ENCODE measurements at places on chromosomes 16 and 17.
A peak's percentile ranks its signal among the peaks of the same experiment; 100 is the strongest.

GRCh38 chr16:9257843-9258242 lies 166.4 kb downstream of the HAPSTR1 start:
- no peaks in the 10 kb centered on the region for H3K4me1 ChIP-seq
- H3K36me3 ChIP-seq, result no peaks in the 10 kb centered on the region
- no peaks in the 10 kb centered on the region for H3K27me3 ChIP-seq
- DNase-seq, result no peak

- H3K4me3 ChIP-seq, result peak overlapping the region; percentile 65
- H3K36me3 ChIP-seq, result no peaks in the 10 kb centered on the region
- H3K27me3 ChIP-seq, result no peaks in the 10 kb centered on the region
- no peak for DNase-seq
Observed at GRCh38 chr17:74775409-74776043, 619 bp downstream of the NAT9 start.

DNA sequence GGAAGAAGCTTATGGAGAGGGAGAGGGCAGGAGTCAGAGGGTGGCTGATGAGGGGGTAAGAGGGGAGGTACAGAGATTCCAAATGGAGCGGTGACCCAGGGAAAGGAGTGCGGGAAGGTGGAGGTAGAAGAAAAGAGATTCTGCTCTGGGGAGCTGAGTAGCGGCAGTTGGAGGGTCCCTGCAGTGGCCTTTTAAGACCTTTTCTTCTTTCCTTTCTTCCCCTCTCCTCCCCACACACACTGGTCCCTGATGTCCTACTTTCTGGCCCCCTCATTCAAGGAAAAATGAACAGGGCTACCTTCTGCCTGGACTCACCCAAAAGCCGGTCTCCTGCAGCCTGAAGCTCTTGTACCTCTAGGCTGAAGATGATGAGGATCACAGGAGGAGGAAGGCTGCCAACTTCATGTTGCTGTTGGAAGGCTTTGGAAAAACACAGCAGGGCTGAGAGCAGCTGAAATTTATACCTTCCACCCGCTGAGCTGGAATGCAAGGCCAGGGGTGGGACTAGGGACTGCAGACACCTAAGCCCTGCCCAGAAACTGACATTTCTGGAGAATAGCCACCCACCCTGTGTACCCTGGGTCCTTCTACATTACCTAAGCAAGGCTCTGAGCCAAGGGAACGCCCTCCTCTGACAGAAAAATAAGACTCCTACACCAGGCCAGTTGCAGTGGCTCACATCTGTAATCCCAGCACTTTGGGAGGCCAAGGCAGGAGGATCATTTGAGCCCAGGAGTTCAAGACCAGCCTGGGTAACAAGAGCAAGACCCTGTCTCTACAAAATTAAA lies 9.4 kb upstream of the HEATR6 start:
- no peak overlapping the region for H3K27ac ChIP-seq
- DNase-seq, result no peak
- H3K4me1 ChIP-seq, result no peaks in the 10 kb centered on the region
- H3K4me3 ChIP-seq, result no peak overlapping the region
- no peaks in the 10 kb centered on the region for H3K36me3 ChIP-seq

- peak overlapping the region; percentile 72 for H3K27ac ChIP-seq
- no peaks in the 10 kb centered on the region for H3K27me3 ChIP-seq
- H3K4me1 ChIP-seq, result peaks cover 8% of the 10 kb centered on the region
- DNase-seq, result peak; percentile 39
Observed at GRCh38 chr17:18226284-18226945, 980 bp downstream of the LLGL1 start.

DNA sequence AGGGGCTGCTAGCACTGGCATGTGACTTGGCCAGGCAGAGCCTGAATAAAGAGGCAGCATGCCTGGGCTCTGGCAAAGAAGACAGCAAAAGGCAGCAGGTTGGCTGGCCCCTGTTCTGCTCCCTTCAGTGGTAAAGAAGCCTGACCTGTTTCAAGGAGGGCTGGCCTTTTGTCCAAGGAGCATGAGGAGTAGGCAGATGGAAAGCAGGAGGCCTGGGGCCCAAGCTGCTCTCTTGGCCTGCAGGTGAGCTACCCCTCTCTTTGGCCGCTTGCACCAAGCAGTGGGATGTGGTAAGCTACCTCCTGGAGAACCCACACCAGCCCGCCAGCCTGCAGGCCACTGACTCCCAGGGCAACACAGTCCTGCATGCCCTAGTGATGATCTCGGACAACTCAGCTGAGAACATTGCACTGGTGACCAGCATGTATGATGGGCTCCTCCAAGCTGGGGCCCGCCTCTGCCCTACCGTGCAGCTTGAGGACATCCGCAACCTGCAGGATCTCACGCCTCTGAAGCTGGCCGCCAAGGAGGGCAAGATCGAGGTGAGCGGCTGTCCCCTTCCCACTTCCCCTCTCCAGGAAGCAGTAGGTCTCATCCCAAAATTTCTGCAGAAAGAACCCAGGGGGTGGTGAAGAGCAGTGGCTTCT lies 8.0 kb downstream of the TRPV2 start:
- H3K4me1 ChIP-seq, result peaks cover 11% of the 10 kb centered on the region
- H3K27ac ChIP-seq, result no peak overlapping the region
- H3K36me3 ChIP-seq, result no peaks in the 10 kb centered on the region
- no peaks in the 10 kb centered on the region for H3K27me3 ChIP-seq

- no peaks in the 10 kb centered on the region for H3K4me1 ChIP-seq
- no peaks in the 10 kb centered on the region for H3K36me3 ChIP-seq
- DNase-seq, result no peak
- no peak overlapping the region for H3K27ac ChIP-seq
- H3K27me3 ChIP-seq, result no peaks in the 10 kb centered on the region
Observed at GRCh38 chr17:6636616-6637457, 3.7 kb downstream of the KIAA0753 start.

DNA sequence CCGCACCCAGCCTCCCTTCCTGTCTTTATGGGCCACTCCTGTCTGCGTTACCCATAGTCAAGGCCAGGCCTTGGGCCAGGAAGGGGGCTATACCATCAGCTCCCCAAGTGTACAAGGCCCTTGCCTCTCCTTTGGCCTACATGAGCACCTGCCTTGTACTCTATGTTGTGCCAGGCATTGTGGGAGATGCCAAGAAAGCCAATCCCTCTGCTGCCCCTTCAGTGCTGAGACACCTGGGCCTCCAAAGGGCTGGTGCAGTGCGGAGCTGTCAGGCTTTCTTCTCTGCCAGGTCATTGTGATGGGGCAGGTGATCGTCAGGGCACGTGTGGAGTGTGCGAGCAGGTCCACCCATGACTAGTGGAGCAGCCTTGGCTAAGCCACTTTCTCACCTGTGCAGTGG lies 59.9 kb downstream of the MPRIP start:
- no peak for DNase-seq
- H3K27ac ChIP-seq, result no peak overlapping the region
- no peaks in the 10 kb centered on the region for H3K27me3 ChIP-seq
- H3K36me3 ChIP-seq, result no peaks in the 10 kb centered on the region
- H3K4me3 ChIP-seq, result no peak overlapping the region

Measured in uterus (tissue), 4 donors.